ENCODE measurements at places on chromosomes 1 and 21.
A peak's percentile ranks its signal among the peaks of the same experiment; 100 is the strongest.

DNA sequence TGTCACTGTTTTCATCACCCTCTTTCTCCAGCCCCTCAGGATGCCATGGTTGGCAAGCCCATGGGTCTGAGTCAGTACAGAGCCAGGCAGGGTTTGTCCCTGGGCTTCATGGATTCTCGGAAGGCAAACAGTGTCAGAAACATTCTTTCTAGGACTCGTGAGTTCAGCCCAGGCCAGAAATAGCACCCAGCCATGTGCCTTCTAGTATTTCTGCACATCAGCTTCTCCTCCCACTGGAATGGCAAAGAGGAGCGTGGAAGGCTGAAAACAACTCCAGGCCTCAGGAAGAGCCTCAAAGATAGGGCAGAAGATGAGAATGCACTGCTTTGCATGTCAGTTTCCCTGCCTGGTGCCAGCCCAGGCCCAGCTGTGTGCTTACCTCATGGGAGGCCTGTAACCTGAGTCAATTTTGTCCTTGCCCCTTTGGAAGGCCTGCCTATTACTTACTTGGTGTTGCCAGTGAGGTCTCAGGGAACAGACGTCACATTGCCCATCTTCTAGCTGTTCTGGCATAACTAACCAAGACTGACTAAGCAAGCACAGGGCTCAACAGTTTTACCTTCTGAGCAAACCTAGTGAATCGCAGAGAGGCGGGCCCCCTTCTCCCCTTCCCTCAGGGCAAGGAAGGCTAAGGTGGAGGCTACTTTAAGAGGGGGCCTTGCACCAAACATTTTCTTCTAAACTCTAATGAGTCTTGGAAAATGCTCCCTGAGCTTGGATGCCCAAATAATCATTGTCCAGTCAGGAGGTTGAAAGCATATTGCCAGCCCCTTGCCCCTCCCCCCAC lies 42.4 kb downstream of the GLUL start:
- peak; percentile 11 for DNase-seq

GRCh38 chr1:216215169-216215568 lies 208.1 kb downstream of the USH2A start:
- no peak for DNase-seq

DNA sequence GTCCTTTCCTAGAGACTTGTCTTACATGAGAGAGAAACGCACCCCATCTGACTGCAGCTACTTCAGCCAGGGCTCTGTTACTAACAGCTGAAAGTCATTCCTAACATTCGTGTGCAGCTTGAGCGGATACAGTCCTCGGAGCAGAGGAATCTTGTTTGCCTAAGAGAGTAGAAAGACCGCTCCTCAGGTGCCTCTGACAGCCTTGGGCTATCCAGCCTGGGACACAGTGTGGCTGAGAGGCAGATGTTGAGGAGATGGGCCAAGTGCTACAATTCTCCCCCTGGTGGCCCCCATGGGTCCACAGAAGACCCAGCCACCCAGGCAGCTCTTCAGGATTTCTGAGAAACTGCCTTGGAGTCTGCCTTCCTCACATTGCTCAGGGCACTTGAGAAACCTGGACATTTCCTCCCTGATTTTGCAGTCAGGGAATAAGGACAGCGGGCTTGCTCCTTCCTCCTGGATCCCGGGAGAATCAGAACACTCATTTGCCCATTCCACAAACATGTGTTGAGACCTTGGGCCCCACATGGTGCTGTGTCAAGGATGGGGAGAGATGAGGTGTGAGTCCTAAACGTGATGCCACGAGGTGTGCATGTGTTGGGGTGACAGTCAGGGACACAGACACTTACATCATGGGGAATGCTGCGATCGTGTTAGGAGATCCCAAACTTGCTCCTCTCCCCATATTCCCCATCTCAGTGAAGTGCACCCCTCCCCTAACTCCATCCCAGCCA lies 13.1 kb downstream of the TRIM62 start:
- DNase-seq, result no peak

DNA sequence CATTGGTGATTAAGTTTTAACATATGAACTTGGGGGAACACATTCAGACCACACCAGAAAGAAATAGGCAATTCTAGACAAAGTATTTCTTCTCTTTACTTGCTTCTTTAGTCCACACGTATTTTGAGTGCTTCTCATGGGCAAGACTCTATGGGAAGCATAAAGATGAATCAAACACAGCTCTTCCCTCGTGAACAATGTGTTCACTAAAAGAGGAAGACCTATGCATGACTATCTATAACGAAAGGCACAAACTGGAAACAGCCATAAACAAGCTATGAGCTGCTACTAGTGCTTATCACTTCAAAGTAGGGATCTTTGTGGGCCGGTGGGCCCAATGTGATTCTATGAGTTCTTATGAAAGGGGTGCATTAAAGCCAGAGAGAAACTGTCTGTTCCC lies 53.0 kb upstream of the PRDX6 start:
- DNase-seq, result no peak

GRCh38 chr1:203742436-203742835 lies 22.5 kb upstream of the LAX1 start:
- no peak for DNase-seq

- no peak for DNase-seq
Measured at GRCh38 chr1:44036409-44037139, 5.3 kb upstream of the SLC6A9 start.

GRCh38 chr1:49576327-49576901 lies 447.3 kb downstream of the AGBL4 start:
- no peak for DNase-seq

GRCh38 chr1:151942882-151943281 lies 33.6 kb upstream of the THEM4 start:
- DNase-seq, result no peak

DNA sequence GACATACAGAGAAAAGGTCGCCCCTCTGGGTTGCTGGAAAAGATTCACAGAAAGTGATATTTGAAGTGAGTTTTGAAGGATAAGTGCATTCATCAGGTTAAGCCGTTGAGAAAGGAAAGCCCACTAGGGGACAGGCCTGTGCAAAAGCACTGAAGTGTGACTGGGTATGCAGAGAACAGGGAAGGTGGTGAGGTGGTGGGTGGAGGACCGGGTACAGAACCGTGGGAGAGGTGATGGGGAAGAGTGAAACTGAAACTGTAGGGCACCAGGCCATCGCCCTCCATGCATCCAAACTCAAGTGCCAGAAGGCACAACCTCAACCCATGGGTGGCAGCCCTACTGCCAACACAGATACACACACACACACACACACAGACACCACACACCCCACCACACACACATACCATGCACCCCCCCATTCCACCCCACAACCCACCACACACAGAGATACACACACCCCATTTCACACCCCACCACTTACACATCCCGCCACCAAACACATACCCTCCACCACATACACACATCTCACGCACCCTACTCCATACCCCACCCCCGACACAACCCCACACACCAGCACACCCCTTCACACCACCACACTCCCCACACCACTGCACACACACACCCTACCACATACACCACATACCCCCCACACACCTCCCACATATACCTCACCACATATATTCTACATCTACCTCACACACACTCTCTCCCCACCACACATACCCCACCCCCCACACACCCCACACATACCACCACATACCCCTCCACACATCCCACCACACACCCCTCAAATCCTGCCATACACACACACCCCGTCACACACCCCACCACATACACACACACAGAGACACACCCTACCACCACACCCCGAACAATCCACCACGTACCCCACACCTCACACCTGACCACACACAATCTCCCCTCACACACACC lies 59.0 kb downstream of the TSEN15 start:
- DNase-seq, result no peak

- no peak for DNase-seq
Measured at GRCh38 chr21:42392731-42393442, 3.0 kb downstream of the TMPRSS3 start.

- no peak for DNase-seq
Measured at GRCh38 chr1:150109586-150109985, 40.1 kb upstream of the PLEKHO1 start.

- DNase-seq, result no peak
Measured at GRCh38 chr1:181131255-181131941, 42.9 kb downstream of the IER5 start.

GRCh38 chr1:155978973-155979429 lies 654 bp upstream of the ARHGEF2 start:
- no peak for DNase-seq

DNA sequence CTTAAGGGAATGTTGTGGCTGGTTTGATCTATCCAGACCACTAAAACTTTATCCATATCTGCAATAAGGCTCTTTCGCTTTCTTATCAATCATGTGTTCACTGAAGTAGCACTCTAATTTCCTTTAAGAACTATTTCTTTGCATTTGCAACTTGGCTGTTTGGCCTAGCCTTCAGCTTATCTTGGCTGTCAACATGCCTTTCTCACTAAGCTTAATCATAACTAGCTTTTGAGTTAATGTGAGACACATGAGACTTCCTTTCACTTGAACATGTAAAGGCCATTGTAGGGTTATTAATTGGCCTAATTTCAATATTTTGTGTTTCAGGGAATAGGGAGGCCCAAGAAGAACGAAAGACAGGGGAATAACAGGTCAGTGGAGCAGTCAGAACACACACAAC lies 124.7 kb downstream of the TNFSF18 start:
- DNase-seq, result no peak

- DNase-seq, result peak; percentile 97
Measured at GRCh38 chr21:35326677-35327076, 277.6 kb upstream of the RUNX1 start.

GRCh38 chr1:151175863-151176262 lies at the start of gene TMOD4:
TSS of gene TMOD4 (minus strand) at chr1:151175981. CDS start at chr1:151174875, 1,106 bp downstream.
- DNase-seq, result no peak

DNA sequence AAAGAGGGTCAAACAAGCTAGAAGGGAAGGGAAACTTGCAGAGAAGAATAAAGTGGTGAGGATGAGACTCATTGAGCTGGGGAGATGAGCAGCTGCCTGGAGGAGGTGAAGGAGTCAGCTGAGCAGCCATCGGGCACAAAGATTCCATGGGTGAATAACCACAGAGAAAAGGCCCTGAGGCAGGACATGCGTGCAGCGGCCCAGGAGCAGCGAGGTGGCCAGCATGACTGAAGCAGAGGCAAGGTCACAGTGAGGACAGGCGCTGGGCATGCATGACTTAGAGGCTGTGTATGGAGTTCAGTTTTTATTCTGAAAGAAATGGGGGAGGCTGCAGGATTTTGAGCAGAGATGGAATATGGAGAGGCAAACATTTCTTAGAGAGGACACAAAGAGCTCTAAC lies 24.9 kb downstream of the OLFML2B start:
- no peak for DNase-seq

GRCh38 chr21:41865002-41865777 lies 14.0 kb downstream of the PRDM15 start:
- no peak for DNase-seq

- no peak for DNase-seq
Measured at GRCh38 chr1:159854116-159854692, 8.3 kb downstream of the VSIG8 start.

DNA sequence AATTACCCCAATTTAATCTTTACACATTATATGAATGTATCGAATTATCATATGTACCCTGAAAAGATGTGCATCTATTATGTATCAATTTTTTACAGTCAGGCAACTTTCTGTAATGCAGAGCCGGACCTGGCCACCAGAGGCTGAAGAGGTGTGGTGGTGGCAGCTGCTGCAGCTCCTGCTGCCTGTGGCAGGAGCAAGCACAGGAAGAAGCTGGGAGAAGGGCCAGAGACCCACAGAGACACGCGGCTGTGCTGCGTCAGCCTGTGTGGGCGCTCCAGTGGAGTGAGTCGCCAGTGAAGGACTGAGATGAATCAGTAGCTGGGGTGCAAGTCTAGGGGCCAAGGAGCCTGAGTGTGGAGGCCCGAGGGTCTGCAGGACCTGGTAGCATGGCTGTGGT lies 74.3 kb upstream of the COG2 start:
- peak; percentile 3 for DNase-seq

- DNase-seq, result no peak
Measured at GRCh38 chr1:39088658-39089057, 62.5 kb downstream of the NDUFS5 start.

DNA sequence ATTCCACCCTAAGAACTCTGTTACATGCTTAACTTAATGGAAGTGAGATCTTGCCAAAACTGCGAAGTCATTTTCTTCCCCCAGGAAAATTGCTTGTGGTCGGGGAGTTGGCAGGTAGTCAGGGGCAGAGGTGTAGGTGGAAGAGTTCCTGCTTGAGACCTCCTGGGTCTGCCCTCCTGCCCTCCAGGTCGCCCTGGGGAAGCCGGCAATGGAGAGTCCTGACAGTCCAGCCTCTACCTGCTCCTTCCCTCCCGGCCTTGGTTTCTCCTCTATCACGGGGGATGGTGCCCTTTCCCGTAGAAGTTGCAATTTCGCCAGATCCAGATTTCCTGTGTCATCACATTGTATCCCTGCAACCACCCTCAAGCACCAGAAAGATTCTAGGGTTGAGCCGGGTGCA lies 463.8 kb downstream of the MATN1 start:
- no peak for DNase-seq
